ENCODE measurements at places on chromosomes 6 and 20.
A peak's percentile ranks its signal among the peaks of the same experiment; 100 is the strongest.

GRCh38 chr6:137750297-137750696 is 116.8 kb upstream of the TNFAIP3 start:
- DNase-seq, result no peak

- no peak for DNase-seq
Measured at GRCh38 chr6:23661549-23661948, 464.5 kb upstream of the NRSN1 start.

- DNase-seq, result no peak
Measured at GRCh38 chr6:143198312-143198711, 137.6 kb downstream of the AIG1 start.

DNA sequence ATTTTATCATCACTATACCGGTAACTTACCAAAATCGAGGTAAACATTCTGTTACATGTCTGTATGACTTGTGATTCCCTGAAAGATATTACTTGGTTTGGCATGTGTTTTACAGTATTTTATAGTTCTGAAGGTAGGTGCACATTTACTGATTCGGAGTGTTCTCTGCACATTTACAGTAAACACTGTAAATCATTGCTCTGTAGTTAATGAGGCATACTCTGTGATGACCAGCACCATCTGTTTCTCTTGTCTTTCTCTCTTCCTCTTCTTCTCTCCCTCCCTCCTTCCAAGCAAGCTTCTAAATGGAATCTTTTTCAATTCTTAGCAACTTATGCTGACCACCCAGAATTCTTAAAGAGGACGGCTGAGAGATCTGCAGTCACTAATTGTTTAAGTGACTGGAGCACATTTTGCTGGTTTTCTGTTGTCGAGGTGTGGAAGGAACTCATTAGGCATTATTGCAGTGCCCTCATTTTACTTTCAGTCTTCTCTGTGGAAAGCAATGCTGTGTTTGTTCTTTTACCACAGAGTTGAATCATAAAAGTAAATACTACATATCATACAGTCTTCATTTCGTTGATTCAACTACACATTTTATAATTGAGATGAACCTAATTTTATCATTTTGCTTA is 126.5 kb downstream of the UTRN start:
- DNase-seq, result no peak

- no peak for DNase-seq
Measured at GRCh38 chr6:10315034-10315433, 99.8 kb downstream of the TFAP2A start.

GRCh38 chr6:151807513-151808370 is at the start of gene ESR1:
ESR1 (plus strand) TSS chr6:151807682; CDS start chr6:151807913, 231 bp downstream.
- no peak for DNase-seq

GRCh38 chr6:157314705-157315321 is 8.5 kb downstream of the TMEM242 start:
- DNase-seq, result no peak

DNA sequence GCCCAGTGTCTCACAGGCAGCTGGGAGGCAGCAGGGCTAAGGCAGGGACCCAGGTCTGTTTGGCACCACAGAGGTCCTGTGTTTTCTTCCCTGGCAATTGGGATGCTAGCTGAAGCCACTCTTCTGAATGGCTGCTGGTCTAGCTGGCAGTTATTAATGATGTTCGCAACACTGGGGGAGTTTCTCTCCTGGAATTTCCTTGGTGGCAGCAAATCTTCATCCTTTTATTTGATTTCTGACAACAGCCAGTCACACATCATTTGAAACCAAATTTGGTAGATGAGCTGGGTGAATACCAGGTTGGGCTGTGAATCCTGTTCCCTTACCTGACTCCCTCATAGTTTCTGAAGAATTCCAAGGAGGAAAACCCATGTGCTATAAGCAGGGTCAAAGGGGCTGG is 40.8 kb upstream of the SLC4A11 start:
- no peak for DNase-seq

DNA sequence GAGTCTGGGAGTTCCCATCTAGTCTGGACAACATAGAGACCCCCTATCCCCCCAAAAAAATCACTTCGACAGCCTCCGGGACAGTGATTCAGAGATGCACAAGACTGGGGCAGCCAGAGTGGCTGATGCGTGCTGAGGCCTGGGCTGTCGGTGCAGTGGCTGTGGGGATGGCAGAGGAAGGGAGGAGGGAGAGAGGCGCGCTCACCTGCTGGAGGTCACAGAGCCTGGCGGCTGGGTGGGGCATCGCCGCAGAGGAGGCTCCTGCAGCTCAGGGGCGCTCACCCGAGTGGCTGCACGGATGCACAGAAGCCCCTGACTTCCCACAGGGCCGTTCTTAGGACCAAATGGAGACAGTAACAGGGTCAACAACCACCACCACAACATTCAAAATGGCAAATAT is 182.8 kb downstream of the SMOC2 start:
- DNase-seq, result no peak

DNA sequence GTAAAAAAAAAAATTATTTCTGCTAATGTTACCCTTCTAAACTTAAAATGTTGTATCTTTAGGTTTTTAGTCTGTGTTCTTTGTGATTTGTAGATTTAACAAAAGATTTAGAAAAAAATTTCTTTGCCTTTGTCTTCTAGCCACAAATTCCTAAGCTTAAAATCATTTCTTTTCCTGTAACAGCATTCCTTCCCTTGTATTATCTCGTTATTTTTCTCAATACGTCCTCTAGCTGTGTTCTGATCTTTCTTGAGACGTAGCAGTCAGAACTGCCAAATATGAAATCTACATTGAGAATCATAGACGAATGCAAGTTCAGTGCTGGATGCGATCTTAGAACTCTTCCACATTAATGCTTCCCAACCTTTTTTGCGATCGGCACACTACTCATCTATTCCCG is 283.1 kb downstream of the UTRN start:
- no peak for DNase-seq

GRCh38 chr6:160750276-160750689 is 48.2 kb downstream of the PLG start:
- DNase-seq, result peak; percentile 30

- no peak for DNase-seq
Measured at GRCh38 chr6:57342148-57342669, 24.8 kb downstream of the PRIM2 start.

GRCh38 chr6:7406743-7407142 is 17.1 kb downstream of the RIOK1 start:
- DNase-seq, result no peak

DNA sequence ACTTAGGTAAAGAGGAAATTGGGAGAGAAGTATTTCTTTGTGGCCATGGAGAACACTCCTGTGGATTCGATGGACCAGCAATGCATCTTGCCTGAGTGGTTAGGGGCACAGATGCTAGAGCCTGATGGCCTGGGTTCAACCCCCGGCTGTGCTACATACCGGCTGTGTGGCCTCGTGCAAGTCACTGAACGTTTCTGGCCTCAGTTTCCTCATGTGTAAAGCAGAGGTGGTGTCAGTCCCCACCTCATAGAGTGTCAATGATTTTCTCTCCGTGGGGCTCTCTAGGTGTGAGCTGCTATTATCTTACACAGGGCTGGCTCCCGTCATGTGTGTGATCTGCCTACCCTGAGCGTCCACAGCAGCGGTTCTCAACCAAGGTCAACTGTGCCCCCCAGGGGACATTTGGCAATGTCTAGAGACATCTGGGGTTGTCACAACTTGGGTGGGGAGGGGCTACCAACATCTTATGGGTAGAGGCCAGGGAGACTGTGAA is 50.0 kb upstream of the PTPN1 start:
- no peak for DNase-seq

DNA sequence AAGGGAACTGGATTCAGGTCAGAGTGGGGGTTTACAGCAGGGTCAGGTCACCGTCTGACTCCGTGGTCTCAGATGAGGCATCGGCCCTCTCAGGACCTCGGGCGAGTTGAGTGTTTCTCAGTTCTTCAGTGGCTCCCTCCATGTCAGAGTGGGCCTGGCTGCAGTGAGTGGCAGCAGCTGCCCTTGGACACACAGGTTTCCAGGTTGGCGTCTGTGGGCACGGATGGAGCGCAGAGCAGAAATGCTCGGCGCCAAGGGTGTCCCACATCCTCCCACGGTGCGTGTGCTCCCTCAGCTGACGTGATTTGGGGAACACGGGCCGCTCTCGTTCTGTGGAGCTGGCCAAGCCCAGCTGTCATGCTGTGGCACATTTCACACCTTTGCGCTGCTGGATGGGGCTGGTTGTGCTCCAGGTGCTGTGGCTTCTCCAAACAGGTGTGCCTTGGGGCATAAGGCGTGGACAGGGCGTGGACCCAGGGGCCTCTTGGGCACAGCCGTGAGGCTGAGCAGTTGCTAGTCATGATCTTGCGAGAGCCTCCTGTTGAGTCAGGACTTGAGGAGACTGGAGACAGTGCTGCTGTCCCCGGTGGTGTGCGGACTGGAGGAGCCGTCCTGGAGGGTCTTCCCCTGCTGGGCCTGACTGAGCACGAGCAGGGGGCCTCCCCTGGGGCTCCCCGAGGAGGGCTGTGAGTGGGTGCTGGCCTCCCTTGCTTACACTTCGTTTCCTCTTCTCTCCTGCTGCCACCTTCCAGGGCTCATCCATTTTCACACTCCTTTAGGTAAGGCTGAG is 9.5 kb upstream of the DNAJC5 start:
- no peak for DNase-seq

- no peak for DNase-seq
Measured at GRCh38 chr6:56246881-56247653, at the start of gene COL21A1. COL21A1 (minus strand) TSS chr6:56247580; CDS start chr6:56182618, 64,962 bp downstream.

DNA sequence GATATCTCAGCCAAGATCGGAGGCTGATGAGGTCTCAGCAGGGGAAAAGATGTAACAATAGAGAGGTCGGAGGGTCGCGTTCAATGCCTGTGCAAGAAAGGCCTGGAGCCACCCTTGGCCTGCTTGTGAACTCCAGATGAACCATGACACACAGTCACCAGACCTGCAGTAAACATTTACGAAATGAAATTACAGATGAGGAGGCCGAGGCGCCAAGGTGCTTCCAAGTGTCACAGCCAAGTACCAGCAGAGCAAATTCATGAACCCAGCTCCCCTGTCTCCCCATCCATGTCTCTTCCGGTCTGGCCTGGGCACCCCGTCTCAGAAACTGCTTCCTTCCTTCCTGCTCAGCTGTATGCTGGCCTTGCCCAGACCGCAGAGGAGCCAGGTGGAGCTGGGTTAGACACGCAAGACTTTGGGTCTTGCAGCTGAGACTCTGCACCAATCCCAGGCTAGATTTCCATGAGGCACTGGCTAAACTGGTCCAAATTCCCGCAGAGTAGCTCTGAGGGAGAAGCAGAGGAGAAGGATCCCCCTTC is 48.1 kb downstream of the CHMP4B start:
- DNase-seq, result no peak

GRCh38 chr20:11103866-11104265 is 430.1 kb upstream of the JAG1 start:
- no peak for DNase-seq

DNA sequence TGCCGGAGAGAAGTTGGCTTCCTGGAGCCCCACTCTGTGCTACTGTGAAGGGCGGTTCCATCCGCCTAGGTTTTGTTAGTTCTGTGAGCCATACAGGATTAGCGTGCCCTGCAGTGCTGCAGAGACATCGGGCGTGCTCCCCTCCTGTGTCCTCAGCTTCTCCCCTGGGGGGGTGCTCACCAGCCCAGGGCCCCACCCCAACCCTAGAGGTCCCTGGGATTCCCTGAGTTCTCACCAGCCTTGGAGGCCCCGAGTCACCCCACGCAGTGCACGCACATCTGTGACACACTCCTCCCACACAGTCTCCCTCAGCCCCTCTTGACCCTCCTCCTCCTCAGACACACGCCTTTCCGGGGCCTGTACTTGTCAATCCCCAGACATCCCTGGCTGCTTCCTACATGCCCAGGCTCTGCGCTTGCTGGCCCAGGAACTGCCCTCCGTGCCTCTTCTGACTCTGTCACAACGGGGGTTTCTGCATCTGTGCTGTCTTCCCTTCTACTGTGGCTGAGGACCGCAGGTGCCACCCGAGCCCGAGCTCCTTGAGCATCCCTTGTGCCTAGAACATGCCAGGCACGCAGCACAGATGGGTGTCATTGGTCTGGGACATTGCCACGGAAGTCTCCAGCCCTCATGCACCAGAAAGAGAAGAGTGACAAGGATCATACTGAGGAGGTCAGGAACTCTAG is 123.2 kb upstream of the RPS6KA2 start:
- DNase-seq, result no peak

- DNase-seq, result peak; percentile 45
Measured at GRCh38 chr20:41476013-41476441, 109.4 kb upstream of the EMILIN3 start.
